ENCODE measurements at places on chromosomes 1 and 21.

- no peak for DNase-seq
Measured at GRCh38 chr1:47577303-47578025, 139.6 kb downstream of the FOXD2 start.

- DNase-seq: no peak
Measured at GRCh38 chr1:109850827-109851226, 59.8 kb upstream of the CSF1 start.

GRCh38 chr1:101567582-101568189, 330.9 kb downstream of the S1PR1 start:
- DNase-seq: peak; percentile 28

- no peak for DNase-seq
Measured at GRCh38 chr1:228144993-228145343, 4.8 kb upstream of the GJC2 start.

DNA sequence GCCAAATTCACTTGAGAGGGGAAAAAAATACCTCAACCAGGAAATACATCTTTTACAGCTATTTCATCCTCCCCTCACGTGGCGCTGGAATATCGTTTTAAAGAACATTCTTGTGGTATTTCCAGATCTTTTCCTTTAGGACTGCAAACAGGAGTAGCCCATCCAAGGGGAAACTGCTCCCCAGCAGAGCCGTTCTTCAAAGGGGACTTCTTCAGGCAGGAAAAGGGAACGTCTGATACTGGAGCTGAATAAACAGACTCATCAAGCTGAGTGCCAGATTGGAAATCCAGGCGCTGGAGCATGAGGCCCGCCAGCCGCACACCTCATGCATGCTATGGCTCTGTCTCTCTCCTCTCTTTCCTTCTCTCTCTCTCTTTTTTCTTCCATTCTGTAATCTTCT, 34.0 kb upstream of the PROX1 start:
- peak; percentile 39 for DNase-seq

DNA sequence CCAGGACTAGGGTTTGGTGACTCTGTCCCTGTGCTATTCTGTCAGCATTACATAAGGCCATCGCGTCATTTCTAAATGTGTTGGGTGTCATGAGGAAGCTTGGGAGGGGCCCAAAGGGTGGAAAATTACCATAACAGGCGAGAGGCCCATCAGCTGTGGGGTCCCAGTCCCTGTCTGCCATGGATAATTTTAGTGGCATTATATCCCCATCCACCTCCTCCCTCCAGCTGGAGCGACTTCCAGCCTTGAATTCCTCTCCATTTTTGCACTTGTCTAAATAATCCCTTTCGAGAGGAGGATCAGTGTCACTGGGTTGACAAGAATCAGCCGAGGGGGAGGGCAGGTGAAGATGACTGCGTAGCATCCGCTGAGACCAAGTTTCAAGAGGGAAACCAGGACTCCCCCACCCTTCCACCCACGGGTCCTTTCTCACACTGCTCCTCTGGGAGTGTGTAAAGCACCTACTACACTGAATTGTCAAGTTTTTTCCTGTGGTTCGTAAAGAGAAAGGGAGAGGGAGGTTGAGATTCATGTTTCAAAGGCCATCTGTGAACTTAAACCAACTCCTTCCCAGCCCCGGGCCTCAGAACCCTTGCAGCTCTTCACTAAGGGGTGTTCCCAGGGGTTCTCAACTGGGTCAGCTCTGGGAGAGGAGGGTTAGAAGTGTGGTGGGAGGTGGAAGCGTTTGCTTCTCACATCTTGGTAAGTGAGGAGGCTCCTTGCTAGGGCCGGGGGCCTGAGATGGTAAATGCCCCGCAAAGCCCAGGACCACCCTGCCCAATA, 29.2 kb downstream of the VASH2 start:
- no peak for DNase-seq

GRCh38 chr1:58443986-58444868, 102.3 kb downstream of the OMA1 start:
- no peak for DNase-seq

- DNase-seq: no peak
Measured at GRCh38 chr1:17678011-17678410, 77.1 kb upstream of the ACTL8 start.

- DNase-seq: no peak
Measured at GRCh38 chr1:119366424-119366823, 2.2 kb upstream of the HAO2 start.

DNA sequence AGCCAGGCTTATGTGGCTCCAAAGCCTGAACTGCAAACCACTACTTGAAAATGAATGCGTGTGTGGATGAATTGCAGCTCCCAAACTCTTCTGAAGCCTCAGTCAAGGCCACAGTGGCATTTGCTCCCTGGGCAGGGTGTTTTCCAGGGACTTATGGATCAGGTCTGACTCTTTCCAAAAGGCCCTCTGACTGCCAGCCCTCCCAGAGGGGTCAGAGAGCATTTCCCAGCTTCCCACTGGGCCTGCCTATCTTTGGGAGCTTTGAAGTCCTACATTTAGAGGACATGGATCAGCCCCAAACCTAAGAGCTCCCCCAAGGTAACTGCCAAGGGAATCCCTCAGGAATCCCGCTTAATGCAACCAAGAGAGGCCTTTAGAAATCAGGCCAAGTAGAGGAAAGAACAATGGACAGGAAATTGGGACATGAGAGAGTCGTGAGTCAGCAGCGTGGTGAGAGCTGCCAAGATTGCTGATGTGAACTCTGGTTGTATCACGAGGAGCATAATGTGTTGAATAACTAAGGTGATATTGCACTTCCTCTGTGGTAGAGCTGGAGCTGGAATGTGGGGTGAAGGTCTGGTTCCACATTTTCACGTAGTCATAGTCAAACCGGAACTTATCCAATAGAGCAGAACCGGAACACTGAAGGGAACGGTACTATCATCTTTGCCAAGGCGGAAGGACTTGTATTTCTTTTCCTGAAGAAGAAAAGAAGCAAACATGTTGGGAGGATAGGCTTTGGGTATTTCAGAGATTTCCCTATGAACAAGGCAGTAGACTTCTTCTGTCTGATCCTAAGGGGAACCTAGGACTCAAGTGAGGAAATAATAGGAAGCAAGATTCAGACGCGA, 99.4 kb upstream of the JUN start:
- peak; percentile 58 for DNase-seq

DNA sequence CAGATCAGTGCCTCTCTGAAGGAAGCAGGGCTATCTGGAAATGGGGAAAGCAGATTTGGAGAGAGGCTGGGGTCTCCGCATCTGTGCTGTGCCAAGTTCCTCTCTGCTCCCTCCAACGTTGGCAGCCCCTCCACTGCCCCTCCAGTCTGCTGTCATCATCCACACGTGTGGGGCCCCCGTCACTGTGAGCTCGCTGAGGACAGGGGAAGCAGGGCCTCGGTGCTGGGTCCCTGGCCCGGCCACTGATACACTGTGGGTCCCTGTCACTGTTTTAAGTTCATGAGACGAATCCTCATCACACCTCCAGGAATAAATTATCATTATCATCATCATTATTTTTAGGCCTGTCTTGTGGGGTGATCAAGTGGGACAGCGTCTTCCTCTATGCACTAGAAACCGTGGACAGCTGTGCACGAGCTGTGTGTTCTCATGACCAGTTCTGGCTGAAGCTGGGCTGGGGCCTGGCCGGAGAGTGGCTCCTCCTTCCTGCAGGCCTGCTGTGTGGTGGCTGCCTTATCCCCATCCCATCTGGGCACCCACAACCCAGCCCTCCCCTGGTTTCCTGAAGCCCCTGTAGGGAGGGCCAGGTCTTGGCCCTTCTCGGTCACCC, 52.2 kb downstream of the DMRTB1 start:
- DNase-seq: no peak

DNA sequence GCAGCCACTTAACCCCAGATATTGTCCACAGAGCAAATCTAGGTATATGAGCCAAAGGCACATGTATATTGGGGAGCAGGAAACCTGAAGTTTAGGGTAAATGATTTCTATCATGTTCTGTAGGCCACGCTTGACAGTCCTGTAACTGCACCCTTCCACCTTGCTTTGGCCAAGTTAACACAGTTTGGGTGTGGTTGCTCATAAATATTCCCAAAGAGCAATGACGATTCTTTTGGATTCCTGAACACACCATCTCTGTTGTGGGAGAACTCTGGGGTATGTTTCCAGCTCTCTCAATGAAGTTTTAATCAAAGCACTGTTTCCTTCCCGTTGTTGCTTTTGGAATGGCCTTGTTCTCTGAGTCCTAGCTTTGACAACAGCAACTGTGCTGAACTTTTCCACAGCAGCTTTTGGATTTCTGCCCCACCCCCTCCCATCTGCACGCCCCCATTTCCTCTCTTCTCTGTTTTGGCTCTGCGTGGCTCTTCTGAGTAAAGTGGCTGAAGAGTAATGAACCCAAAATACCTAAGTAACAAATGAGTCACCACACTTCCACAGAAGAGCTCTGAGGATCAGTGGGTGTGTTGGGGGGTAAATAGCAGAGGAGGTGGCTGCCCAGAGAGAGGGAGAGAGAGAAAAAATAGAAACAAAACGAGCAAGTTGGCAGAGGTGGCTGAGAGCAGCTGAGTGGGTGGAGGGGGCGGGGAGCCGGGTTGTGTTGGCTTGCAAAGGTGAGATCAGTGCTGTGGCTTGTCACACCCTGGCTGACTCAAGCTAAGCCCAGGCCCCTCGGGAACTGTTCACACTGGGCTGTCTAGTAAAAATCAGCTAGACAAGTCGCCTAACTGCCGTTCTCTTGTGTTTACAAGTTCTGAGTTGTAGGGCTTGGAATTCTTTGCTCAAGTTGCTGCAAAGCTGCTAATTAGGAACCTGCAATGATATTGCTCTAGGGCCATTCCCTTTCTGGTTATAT, 26.9 kb upstream of the RAP1A start:
- DNase-seq: no peak

GRCh38 chr1:60746278-60746791, 336.0 kb upstream of the NFIA start:
- no peak for DNase-seq

DNA sequence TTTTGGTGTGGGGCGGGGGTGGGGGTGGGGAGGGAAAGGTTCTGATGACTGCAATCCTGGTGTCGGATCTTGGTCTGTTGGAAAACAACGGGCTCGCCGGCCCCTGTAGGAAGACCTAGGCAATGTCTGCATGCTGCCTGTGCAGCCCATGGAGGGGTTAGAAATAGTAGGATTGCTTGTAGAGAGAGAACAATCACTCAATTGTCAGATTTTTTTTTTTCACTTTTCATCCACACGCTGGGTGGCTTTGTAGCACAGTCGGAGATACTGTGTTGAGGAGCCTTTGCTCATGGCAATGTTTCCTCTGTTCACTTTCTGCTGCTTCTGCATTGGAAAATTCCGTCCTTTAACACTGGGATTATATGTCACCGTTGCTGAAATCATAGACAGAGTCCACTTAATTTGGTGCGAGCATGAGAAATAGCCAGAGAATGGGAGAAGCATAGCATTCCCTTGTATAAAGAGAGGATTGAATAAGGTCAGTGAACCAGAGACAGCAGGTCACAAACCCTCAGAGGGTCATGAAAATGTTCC, 107.5 kb downstream of the MRPS6 start:
- no peak for DNase-seq

GRCh38 chr1:198680174-198680875, 41.5 kb downstream of the PTPRC start:
- no peak for DNase-seq

DNA sequence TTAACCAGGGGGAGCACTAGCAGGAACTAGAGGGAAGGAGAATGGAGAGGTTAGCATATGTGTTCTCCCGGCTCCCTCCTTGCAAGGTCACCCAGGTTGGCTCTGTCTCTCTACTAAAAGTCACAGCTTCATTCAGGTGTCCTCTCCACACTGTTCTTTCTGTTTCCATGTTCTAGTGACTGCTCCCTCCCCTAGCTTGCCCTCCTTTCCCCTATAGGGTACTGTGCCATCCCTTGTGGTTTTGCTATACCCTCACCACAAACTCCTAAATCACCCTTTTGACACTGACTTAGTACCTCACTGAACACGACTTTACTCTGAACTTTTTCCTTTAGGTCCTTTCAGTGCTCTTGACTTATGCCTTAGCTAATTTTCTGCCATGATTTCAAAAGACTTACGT, 389.3 kb downstream of the ST6GALNAC3 start:
- DNase-seq: no peak

GRCh38 chr1:3531928-3532327, 77.5 kb downstream of the ARHGEF16 start:
- DNase-seq: no peak

DNA sequence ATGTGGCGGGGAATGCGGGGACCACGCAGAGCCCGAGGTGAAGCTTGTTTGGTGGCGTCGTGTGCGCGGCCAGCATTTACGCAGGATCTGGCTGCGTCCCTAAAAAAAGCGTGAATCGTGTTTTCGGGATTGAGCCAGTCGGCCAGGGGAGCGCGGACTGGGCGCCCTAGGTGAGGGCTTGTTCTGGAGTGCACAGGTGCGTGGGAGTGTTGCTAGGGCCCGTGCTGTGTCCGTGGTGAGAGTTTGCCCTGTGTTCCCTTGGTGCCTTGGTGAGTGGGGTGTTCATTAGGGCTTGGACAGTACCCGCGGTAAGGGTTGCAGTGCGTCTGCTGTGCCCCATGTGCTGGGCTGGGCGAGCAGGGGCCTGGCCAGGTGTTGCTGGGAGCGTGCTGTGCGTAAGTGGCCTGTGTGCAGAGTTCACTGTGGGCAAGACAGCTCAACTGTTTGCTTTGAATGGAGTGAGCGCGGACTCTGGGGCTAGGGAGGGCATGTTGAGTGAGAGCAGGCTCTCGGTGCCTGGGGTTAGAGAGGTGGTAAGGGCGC, 673 bp downstream of the CD46 start:
- peak; percentile 26 for DNase-seq

- DNase-seq: no peak
Measured at GRCh38 chr1:33626801-33627200, 154.4 kb downstream of the ZSCAN20 start.

- no peak for DNase-seq
Measured at GRCh38 chr1:232291261-232291660, 338.7 kb downstream of the SIPA1L2 start.

GRCh38 chr1:32201011-32201855, 838 bp downstream of the CCDC28B start:
- no peak for DNase-seq

DNA sequence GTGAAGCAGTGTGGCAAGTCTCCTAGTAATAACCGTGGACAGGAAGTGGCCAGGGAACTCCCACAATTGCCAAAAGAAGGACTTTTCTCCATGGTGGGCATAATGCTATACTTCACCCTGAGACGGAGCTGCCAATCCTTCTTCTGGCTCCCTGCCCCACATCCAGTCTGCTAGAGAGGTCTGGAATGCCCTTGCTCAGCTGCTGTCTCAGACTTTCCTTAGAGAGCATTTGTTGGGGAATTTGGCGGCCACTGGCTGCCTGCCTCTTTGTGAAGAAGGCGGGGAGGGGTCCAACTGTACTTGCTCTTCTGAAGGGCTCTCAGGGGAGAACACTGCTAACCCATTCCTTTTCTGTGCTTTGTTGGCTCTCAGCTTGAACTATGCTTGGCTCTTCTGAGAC, 123.7 kb upstream of the EDN2 start:
- no peak for DNase-seq

- peak; percentile 79 for DNase-seq
Measured at GRCh38 chr1:26784023-26784871, 3.5 kb upstream of the PIGV start.
